Activated CD4-positive, alpha-beta memory T cell treated with anti-CD3 and anti-CD28 coated beads, Interleukin-2, amount 10 ng/mL, durations not matched to agents 7 days and 5 days (primary cell): ENCODE measurements at places on chromosomes 4 and X. TPM values are rescaled to one million over a fixed set of nuclear protein-coding genes. Genes with fewer than 3 reads are reported as not detected.
A peak's percentile ranks its signal among the peaks of the same experiment; 100 is the strongest.

MAGEB2 gene
- not detected for total RNA-seq

SPIN4 gene
- total RNA-seq, result 10.7 TPM

PABPC5 gene
- not detected for total RNA-seq

OPHN1 gene
- total RNA-seq, result 0.30 TPM

PDGFRA gene
- 0.45 TPM for total RNA-seq

MAGT1 gene
- 56.3 TPM for total RNA-seq

ASB12 gene
- not detected for total RNA-seq

IDUA gene
- 19.0 TPM for total RNA-seq

TLR7 gene
- total RNA-seq, result not detected

C1QTNF7 gene
- total RNA-seq, result not detected

CT83 gene
- not detected for total RNA-seq

SPATA18 gene
- total RNA-seq, result 0.10 TPM

PNCK gene
- total RNA-seq, result 0.60 TPM

CXCL10 gene
- 1.3 TPM for total RNA-seq

TEX13B gene
- total RNA-seq, result not detected

GSX2 gene
- not detected for total RNA-seq

TMEM144 gene
- not detected for total RNA-seq

DNA sequence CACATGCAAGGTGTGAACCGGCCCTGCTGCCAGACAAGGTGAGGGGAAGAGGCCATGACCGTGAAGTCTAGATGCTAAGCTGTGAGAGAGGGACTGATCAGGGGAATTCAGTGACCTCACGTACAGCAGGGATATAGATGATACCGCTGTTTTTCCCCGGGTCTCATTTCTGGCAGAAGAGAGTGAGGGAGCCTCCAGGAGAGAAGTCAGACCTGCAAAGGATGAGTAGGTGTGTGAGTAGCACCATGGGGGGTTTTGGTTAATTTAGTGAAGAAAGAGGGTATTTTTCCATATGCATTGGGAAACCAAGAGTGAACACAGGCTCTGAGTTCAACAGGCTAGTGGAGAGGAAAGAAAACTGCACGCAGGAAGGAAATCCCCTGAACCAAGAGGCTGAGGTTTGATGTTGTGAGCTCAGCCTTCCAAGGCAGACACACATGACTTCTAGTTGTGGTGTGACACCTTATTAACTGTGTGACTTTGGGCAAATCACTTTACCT lies 127.6 kb upstream of the GATB start:
- no peak overlapping the region for H3K27ac ChIP-seq
- H3K4me1 ChIP-seq, result peaks cover 15% of the 10 kb centered on the region
- H3K27me3 ChIP-seq, result peaks cover 2% of the 10 kb centered on the region
- DNase-seq, result no peak
- H3K4me3 ChIP-seq, result no peak overlapping the region

DNA sequence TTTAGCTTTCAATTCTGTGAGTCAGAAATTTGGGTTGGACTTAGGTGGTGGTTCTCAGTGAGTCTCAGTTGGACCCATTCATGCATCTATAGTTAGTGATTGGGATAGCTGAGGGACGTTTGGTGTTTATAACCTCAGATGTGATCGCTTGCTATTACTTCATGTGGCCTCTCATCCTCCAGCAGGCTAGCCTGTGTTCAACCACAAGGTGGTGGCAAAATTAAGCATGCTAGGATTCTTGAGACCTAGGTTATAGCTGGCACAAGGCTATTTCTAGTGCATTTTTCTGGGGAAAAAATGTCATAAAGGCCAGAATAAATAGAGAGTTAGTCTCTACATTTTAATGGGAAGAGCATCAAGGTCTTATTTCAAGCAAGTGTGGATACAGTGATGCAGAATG lies 10.9 kb upstream of the GRPR start:
- DNase-seq, result no peak
- peaks cover 5% of the 10 kb centered on the region for H3K27me3 ChIP-seq
- no peaks in the 10 kb centered on the region for H3K4me1 ChIP-seq
- no peak overlapping the region for H3K4me3 ChIP-seq
- H3K27ac ChIP-seq, result no peak overlapping the region

- DNase-seq, result no peak
- H3K36me3 ChIP-seq, result no peaks in the 10 kb centered on the region
These were observed 13.7 kb upstream of the XAGE2 start for GRCh38 chrX:52355108-52355507.

DNA sequence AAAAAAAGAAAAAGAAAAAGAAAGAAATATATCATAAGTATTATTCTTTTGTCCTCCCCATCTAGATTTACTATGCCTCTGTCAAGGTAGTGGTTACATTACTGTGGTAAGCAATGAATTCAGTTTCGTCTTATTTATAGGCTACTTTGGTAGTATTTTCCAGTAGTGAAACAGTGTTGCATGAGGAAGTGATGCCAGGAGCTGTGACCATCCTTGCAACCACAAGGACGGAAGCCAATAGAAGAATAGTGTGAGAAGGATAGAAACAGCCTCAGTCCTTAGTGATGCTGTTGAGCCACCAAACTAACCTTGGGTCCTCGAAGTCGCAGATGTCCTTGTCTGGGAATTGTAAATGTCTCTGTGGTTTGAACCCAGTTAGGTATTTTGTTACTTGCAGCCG lies 328.5 kb downstream of the PPP3CA start:
- H3K4me1 ChIP-seq, result peaks cover 78% of the 10 kb centered on the region
- peak; percentile 51 for DNase-seq
- no peaks in the 10 kb centered on the region for H3K27me3 ChIP-seq
- H3K27ac ChIP-seq, result peak overlapping the region; percentile 92

GRCh38 chr4:27182211-27182610 lies 321.6 kb downstream of the STIM2 start:
- peaks cover 1% of the 10 kb centered on the region for H3K27me3 ChIP-seq
- H3K4me3 ChIP-seq, result no peak overlapping the region
- DNase-seq, result no peak
- H3K36me3 ChIP-seq, result no peaks in the 10 kb centered on the region
- peaks cover 1% of the 10 kb centered on the region for H3K4me1 ChIP-seq

DNA sequence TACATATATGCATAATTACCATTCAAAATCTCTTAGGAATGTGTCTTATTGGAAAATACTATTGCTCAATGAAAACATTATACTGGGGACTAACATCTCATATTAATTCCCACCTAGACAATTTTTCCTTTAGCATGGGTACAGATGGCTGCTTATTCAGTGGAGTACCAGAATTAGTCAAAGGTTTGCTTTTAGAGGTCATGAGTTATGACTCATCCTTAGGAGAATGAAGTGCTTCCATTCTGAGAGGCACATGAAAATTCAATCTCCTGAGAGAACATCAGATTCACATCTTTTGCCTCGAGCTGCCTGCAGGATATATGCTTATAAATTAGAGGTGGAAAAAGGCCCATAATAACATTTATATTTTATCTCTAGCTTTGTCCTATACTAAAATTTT lies 378.0 kb upstream of the DMD start:
- no peaks in the 10 kb centered on the region for H3K27me3 ChIP-seq
- no peak overlapping the region for H3K27ac ChIP-seq
- no peaks in the 10 kb centered on the region for H3K4me1 ChIP-seq
- no peaks in the 10 kb centered on the region for H3K36me3 ChIP-seq
- no peak overlapping the region for H3K4me3 ChIP-seq

DNA sequence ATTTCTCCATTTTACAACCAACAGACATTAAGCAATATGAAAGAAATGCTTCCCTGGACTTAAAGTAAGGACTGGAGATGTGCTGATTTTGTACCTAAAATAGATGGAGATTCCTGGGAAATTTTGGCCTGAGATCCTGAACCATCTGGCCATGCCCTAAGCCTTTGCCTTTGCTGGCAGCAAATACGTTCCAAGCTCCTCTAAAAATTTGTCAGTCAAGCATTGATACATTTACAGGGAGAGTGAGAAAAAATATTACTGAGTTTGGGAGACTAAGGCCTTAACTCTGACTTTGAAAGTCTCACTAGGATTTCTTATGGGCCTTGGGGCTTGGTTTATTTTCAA lies 63.9 kb downstream of the FHDC1 start:
- H3K36me3 ChIP-seq, result no peaks in the 10 kb centered on the region
- DNase-seq, result no peak
- no peak overlapping the region for H3K4me3 ChIP-seq

- no peaks in the 10 kb centered on the region for H3K36me3 ChIP-seq
- no peak for DNase-seq
- H3K27ac ChIP-seq, result no peak overlapping the region
These were observed 546.8 kb upstream of the FMR1 start for GRCh38 chrX:147364896-147365295.

GRCh38 chrX:19729761-19730160 lies 157.6 kb downstream of the SH3KBP1 start:
- H3K27ac ChIP-seq, result no peak overlapping the region
- H3K4me3 ChIP-seq, result no peak overlapping the region
- H3K27me3 ChIP-seq, result no peaks in the 10 kb centered on the region
- peaks cover 21% of the 10 kb centered on the region for H3K36me3 ChIP-seq
- peaks cover 63% of the 10 kb centered on the region for H3K4me1 ChIP-seq

- DNase-seq, result no peak
- H3K4me1 ChIP-seq, result peaks cover 25% of the 10 kb centered on the region
- peaks cover 23% of the 10 kb centered on the region for H3K27me3 ChIP-seq
- no peak overlapping the region for H3K4me3 ChIP-seq
- no peak overlapping the region for H3K27ac ChIP-seq
These were observed 44.8 kb upstream of the CDKN2AIP start for GRCh38 chr4:183399616-183400015.

DNA sequence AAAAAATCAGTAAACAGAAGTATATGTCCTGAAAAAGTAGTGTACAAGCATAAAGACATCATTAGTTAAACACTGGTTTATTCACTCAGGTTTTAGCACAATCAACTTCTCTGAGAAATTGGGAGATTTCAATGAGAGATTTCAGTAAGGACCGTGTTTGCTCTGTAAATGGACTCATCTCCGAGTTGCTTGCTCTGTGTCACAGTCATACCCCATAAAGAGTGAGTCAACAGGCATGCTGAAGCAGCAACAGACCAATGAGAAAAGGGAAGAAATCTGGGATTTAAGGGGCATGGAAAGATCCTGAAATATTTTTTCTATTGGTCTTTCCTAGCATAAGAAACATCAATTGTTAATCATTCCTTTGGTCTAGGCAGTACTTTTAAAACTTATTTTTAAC lies 4.7 kb downstream of the GLUD2 start:
- H3K27me3 ChIP-seq, result peaks cover 8% of the 10 kb centered on the region
- no peak for DNase-seq
- H3K4me3 ChIP-seq, result no peak overlapping the region
- no peak overlapping the region for H3K27ac ChIP-seq
- H3K36me3 ChIP-seq, result no peaks in the 10 kb centered on the region

- H3K4me1 ChIP-seq, result no peaks in the 10 kb centered on the region
- no peak overlapping the region for H3K27ac ChIP-seq
- no peak for DNase-seq
- no peaks in the 10 kb centered on the region for H3K36me3 ChIP-seq
- no peak overlapping the region for H3K4me3 ChIP-seq
These were observed 190.7 kb downstream of the ZNF674 start for GRCh38 chrX:46354481-46354880.

GRCh38 chr4:41360921-41361793 lies 104.4 kb downstream of the UCHL1 start:
- no peak overlapping the region for H3K27ac ChIP-seq
- H3K4me3 ChIP-seq, result no peak overlapping the region
- DNase-seq, result no peak
- peaks cover 39% of the 10 kb centered on the region for H3K27me3 ChIP-seq
- H3K4me1 ChIP-seq, result no peaks in the 10 kb centered on the region

DNA sequence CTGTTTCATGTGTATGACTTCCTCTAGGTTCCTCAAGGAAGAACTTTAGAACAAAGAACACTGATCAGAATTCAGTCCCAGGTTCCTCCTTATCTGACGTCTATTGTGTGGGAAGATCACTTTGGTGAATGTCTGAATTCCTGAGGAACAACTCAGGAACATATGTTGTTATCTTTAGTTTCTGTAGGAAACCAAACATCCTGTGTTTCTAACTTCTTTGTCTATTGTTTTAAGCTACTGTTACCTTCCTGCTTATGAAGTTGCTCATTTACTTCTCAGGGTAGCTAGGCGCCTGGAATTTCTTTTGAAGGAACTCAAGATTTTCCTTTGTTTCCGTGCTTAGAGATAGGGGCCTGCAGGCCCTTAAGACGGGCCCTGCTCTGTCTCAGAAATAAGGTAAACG lies 46.2 kb downstream of the MAGEB5 start:
- no peak overlapping the region for H3K27ac ChIP-seq
- H3K27me3 ChIP-seq, result no peaks in the 10 kb centered on the region
- H3K36me3 ChIP-seq, result no peaks in the 10 kb centered on the region
- DNase-seq, result no peak

- no peak overlapping the region for H3K27ac ChIP-seq
- no peak overlapping the region for H3K4me3 ChIP-seq
- DNase-seq, result no peak
- no peaks in the 10 kb centered on the region for H3K36me3 ChIP-seq
These were observed 176.9 kb upstream of the SCML1 start for GRCh38 chrX:17560385-17560784.

DNA sequence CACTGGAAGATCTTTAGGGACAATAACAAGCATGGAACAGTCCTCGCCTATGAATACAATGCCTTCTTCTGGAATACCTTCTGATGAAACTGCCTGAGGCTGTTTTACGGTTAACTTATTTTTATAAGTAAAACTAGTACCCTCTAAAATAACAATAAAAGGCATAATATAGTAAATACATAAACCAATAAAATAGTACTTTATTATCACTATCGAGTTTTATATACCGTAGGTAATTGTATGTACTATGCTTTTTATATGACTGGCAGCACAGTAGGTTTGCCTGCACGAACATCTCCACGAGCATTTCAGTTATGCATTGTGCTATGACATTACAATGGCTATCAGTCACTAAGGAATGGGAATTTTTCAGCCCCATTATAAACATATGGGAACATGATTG lies 8.0 kb downstream of the GUCY1A1 start:
- peaks cover 25% of the 10 kb centered on the region for H3K27me3 ChIP-seq
- DNase-seq, result no peak
- no peak overlapping the region for H3K27ac ChIP-seq
- no peak overlapping the region for H3K4me3 ChIP-seq
- no peaks in the 10 kb centered on the region for H3K4me1 ChIP-seq

DNA sequence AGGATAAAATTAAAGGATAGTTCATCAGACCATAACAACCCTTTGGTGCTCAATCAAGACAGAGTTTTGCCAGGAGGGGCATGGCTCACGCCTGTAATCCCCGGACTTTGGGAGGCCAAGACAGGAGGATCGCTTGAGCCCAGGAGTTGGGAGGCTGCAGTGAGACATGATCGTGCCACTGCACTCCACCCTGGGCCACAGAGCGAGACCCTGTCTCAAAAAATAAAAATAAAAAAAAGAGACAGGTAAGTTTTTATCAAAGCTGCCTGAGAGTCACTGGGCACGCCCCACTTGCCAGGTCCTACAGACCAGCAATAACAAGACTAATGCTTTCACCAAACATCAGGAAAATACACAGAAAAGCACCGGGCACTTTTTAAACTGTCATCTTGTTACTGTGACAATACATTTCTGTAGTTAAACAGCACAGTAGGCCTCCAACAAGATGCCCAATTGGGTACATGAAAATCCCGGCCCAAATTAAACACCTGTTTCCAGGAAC lies 765 bp downstream of the CFAP97 start:
- H3K4me3 ChIP-seq, result peak overlapping the region; percentile 91
- peaks cover 12% of the 10 kb centered on the region for H3K36me3 ChIP-seq
- H3K4me1 ChIP-seq, result peaks cover 52% of the 10 kb centered on the region
- peak overlapping the region; percentile 96 for H3K27ac ChIP-seq
